ENCODE measurements at places on chromosomes 3 and 15.

- DNase-seq: no peak
These were observed 112.7 kb downstream of the RAB11A start for GRCh38 chr15:65981837-65982626.

GRCh38 chr3:159832024-159832423 is 156.6 kb upstream of the IL12A start:
- no peak for DNase-seq

DNA sequence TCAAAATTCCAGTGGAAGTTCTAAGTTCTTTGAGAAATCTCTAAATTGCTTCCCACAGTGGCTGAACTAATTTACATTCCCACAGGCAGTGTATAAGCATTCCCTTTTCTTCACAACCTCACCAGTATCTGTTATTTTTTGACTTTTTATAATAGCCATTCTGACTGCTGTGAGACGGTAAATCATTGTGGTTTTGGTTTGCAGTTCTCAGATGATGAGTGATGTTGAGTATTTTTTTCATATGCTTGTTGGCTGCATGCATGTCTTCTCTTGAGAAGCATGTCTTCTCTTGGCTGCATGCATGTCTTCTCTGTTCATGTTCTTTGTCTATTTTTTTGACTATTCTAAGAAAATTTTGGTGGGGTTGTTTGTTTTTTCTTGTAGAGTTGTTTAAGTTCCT is 499.6 kb upstream of the CCDC54 start:
- no peak for DNase-seq

- DNase-seq: no peak
These were observed 81.5 kb downstream of the SLC25A26 start for GRCh38 chr3:66302288-66302687.

- DNase-seq: no peak
These were observed 410 bp downstream of the NDUFAF1 start for GRCh38 chr15:41401904-41402267.

- no peak for DNase-seq
These were observed 8.6 kb downstream of the PARP9 start for GRCh38 chr3:122555275-122556071.

DNA sequence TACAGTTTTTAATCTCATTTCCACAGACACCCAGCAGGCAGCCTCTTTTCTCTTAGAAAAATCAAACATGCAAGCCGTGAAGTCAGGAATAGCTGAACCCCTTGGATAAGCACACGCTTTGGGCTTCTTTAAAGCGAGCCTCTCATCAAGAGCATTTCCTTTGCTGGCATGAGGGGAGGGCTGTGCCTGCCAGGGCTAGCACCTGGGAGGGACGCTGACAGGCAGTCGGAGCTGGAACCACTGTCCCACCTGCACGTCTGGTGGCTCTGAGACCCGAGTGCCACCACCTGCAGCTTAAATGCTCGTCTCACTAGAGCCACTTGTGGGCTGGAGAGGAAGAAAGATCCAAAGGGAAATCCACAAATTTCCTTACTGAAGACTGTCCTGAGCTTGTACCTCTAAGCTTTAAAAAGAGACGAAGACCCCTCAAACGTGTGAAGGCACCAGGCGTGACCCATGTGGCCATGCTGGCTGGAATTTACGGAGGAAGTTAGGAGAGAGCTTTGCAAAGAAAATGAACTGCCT is 9.4 kb downstream of the MAP6D1 start:
- DNase-seq: no peak

DNA sequence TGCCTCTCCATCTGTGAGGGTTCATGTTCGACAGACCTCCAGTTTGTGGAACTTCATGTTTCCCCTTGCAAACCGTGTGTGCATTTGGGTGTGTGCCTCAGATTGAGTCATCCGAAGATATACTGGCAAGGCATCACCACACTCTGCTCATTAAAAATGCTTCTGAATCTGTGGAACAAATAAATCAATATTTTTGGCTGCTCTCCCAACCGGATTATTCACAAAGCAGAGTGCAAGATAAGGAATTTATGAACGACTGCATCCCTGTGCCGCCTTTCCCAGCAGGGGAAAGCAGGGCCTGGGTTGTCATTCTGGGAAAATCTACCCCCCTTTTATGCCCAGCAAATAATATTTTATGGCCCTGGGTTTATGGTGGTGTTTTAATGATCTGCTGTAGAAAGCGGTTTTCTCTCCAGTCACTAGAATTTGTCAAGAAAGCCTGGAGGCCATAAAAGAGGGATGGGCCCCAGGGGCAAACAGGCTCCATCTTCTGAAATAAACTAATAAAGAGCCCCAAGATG is 4.2 kb upstream of the WNT5A start:
- DNase-seq: no peak

DNA sequence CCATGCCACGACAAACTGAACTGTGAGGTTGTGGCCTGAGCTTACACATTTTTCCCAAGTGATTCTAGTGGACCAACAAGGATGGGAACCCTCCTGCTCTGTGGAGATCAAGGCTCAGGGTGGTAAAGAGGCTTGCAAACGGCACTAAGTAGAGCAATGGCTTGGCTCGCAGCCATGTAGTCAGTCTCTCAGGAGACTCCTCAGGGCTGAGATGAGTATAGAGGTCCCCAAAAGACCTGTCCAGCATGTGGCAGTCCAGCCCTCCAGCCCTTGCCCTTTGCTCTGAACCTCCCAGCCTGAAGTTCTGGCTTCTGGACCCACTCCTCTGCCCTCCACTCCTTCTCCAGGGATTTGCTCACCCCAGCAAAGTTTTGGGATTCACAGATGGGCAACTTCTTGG is 8.3 kb upstream of the CAMP start:
- DNase-seq: no peak

GRCh38 chr3:140848666-140849065 is 93.0 kb upstream of the SLC25A36 start:
- no peak for DNase-seq

DNA sequence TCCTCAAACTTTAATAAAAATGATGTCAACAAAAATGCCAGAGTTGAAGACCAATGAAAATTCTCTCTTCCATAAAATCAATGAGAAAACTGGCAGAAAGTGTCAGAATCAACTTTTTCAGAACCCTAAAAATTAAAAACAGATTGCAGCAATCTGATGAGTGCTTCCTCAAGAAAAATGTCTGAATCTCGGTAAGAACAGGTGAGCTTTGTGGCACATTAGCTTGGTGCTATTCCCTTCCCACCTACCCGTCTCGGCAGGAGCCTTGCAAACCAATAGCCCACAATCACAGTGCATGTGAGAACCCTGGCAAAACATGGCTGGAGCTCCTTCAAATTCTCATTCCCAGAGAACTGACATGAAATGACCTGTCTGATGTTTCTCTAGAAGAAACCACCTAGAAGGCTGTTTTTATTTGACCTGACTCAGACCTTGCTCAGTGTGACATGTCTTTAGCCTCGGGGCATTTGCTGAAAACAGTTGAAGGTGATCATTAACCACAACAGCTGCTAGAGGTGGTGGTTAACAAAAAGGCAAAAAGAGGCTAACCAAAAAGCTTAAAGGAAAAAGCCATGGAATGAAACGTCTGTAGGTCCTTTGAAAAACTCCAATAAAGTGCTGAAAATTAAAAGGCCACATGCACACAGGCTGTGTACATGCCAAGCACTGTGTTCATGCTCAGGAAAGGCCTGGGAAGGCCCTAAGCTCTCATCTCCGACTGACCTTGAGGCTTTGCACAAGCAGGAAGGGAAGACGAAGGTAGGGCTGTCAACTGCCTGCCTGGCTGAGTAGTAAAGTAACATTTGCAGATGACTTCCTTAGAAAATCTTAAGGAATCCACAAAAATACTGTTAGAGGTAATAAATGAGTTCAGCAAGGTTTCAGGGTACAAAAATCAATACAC is 253.0 kb upstream of the NSMCE3 start:
- DNase-seq: no peak

DNA sequence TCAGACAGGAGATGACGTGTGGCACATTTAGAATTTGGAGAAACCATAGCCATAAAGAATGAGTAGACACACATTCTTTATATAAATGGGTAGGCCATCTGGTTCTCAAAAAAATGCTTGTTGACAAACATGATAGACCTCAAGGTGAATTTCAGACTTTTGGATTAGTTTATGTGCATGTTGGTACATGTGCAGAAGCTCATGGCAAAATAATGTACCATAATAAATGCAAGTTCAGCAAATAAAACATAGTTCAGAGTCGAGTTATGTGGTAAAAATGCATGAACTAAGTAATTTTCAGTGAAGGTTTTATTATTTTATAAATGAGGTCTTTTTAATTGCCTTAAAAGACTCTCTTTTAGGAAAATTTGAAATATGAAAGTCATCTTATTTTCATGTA is 24.6 kb downstream of the EEFSEC start:
- no peak for DNase-seq

DNA sequence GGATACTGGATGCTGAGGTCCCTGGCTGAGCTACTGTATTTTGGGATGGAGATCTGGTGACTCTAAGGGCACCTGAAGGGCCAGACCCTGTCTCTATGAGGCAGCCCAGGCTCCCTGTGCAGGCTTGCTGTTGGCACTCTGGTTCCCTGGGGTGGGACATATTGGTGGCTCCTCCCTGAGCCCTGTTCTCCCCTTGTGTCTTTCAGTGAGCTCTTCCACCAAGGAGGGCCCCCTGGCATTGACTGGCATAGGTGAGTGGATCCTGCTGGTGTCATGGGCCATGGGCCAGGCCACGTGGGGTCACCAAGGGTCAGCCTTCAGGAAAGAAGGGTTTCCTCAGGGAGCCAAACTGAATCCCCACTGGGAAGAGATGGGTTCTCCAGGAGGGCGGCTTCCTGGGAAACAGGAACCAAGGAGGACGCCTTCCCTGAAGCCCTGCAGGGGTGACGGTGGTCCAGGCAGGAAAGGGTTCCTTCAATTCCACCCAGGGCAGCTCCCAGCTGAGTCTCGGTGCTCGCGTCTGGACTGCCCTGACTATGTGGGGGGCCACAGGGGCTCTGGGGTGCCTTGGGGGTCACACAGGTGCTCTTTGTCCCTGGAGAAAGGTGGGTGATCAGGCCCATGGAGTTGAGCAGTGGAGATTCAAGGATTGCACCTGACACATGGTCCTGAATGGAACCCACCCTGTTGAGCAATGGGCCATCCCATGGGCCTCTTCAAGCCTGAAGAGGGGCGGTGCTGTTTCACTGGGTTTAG is 220.4 kb downstream of the SNRPN start:
- no peak for DNase-seq

All from cerebellar nuclear complex (tissue), 1 donor.